GM23248 (cell line): ENCODE measurements at places on chromosomes 7 and 10. TPM values are rescaled to one million over a fixed set of nuclear protein-coding genes. Genes with fewer than 3 reads are reported as not detected.

DNA sequence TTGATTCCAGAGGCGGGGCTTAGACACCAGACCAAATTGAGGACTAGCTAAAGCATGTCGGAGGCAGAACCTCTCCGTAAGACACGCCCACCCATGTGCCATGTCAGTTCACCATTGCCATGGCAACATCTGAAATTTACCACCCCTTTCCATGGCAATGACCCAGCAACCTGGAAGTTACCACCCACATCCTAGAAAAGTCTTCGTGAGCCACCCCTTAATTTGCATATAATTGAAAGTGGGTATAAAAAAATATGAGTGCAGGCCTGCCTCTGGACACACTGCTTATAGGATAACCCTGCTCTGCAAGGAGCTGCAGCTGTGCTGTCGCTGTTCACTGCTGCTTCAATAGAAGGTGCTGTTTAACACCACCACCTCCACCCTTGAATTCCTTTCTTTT, 28.0 kb downstream of the TMEM270 start:
- peaks cover 36% of the 10 kb centered on the region for H3K4me1 ChIP-seq
- no peaks in the 10 kb centered on the region for H3K36me3 ChIP-seq
- H3K27ac ChIP-seq = no peak overlapping the region
- DNase-seq = peak; percentile 17
- H3K4me3 ChIP-seq = no peak overlapping the region
- H3K27me3 ChIP-seq = no peaks in the 10 kb centered on the region

DNA sequence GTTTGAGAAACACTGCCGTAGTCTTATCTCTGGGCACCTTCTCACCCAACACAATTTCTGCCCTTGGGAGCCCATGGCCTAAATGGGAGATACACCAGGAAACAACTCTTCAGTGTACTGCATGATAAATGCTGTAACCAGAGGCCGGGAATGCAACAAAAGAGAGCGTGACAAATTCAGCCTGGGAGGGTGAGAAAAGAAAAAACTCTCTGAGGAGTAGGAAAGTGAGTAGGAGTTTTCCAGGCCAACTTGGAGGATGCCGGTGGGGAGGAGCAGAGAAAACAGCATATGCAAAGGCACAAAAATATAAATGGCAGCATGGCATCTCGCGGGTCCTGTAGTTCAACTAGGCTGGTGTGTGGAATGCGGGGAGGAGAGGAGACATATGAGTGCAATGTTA, 624.5 kb downstream of the PARD3 start:
- H3K4me3 ChIP-seq = no peak overlapping the region
- no peak overlapping the region for H3K27ac ChIP-seq
- no peaks in the 10 kb centered on the region for H3K36me3 ChIP-seq

PILRA gene
- total RNA-seq = not detected in 2 replicates

PRKAR2B gene
- total RNA-seq = 1.0 and 3.2 TPM in 2 replicates

- no peaks in the 10 kb centered on the region for H3K36me3 ChIP-seq
- no peak overlapping the region for H3K27ac ChIP-seq
- no peaks in the 10 kb centered on the region for H3K4me1 ChIP-seq
- no peak for DNase-seq
These were observed 124.9 kb upstream of the CTTNBP2 start for GRCh38 chr7:117997862-117998825.

GRCh38 chr10:110380293-110380692, 75.6 kb upstream of the SMNDC1 start:
- no peaks in the 10 kb centered on the region for H3K4me1 ChIP-seq
- no peak overlapping the region for H3K27ac ChIP-seq
- no peak for DNase-seq
- H3K4me3 ChIP-seq = no peak overlapping the region
- H3K36me3 ChIP-seq = no peaks in the 10 kb centered on the region

DNA sequence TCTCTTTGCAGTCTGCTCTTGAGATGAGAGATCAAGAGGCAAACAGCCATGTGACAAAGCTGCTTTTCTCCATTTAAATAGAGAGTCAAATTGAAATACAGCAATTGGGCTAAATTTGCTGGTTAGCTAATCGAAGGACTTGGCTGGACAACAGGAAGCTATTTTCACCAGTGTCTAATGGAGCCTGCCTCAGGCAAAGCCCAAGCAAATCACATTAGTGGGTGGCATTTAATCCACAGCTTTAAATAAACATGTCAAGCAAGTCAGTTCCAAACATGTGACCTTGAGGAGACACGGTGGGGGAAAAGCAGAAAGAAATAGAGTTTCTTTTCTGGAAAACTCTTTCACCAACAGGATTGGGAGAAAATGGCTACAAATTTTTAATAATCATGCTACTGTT, 180.5 kb upstream of the AOAH start:
- H3K27ac ChIP-seq = no peak overlapping the region
- H3K4me3 ChIP-seq = no peak overlapping the region
- H3K4me1 ChIP-seq = no peaks in the 10 kb centered on the region
- H3K27me3 ChIP-seq = no peaks in the 10 kb centered on the region
- H3K36me3 ChIP-seq = no peaks in the 10 kb centered on the region

DNA sequence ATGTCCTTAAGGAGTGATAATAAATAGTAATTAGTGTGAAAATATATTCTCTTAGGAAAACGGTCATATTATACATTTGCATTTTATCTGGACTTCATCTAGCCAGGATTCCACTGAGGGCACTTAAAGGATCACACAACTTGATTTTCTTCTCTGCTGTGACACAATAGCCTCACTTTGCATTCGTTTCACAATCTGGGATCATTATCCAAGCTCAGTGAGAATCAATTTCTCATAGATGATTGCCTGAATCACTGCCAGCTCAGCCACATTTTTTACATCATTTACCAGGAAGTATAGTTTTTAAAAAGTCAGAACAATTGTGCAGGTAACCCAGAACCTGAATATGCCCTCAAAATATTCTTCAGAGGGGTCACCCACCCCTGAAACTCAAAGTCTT, 68.9 kb downstream of the PTPRZ1 start:
- no peaks in the 10 kb centered on the region for H3K27me3 ChIP-seq
- H3K36me3 ChIP-seq = no peaks in the 10 kb centered on the region
- 0 out of 2 replicates have a peak, but pooled peaks cover 7% of the 10 kb centered on the region for H3K4me1 ChIP-seq

KLF14 gene
- total RNA-seq = 0.11 TPM in 1 of 2 replicates, not detected in the other

COBL gene
- total RNA-seq = not detected in 2 replicates

- H3K4me3 ChIP-seq = no peak overlapping the region
- no peaks in the 10 kb centered on the region for H3K4me1 ChIP-seq
- no peak for DNase-seq
- H3K27ac ChIP-seq = no peak overlapping the region
- H3K27me3 ChIP-seq = no peaks in the 10 kb centered on the region
- H3K36me3 ChIP-seq = peaks cover 31% of the 10 kb centered on the region; the same call in 1 of the 2 replicates
These were observed 38.6 kb downstream of the MPLKIP start for GRCh38 chr7:40095695-40096327.

DNA sequence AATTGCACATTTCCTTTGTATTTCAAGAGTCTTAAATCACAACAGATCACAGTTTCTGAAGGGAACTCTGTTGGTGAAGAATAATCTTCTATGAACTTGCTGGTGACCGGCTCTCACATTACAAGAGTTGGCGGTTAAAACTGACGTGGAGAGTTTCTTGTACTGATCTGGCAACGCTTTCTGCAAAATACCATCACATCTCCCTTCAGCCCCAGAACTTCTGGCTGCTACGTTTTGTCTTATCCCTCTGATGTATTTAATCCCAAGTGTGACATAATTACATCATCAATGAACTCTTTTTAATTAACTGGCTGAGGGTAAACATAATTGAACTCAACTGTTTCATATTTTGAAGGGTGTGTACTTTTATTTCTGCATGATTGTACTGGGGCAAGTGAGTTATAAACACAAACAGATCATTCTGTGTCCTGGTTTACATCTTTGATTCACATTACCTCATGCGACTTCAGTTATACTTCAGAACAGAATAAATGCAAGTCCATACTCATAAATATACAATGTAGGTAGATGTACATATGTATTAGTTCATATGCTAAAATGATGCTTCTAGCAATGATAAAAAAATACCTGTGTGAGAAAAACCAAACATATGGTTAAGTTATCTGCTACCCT, 105.1 kb upstream of the NPVF start:
- no peak overlapping the region for H3K27ac ChIP-seq
- H3K4me1 ChIP-seq = no peaks in the 10 kb centered on the region
- no peak overlapping the region for H3K4me3 ChIP-seq
- no peaks in the 10 kb centered on the region for H3K27me3 ChIP-seq
- no peaks in the 10 kb centered on the region for H3K36me3 ChIP-seq

GPR26 gene
- total RNA-seq = not detected in 2 replicates

KIAA1549 gene
- total RNA-seq = 3.0 and 4.2 TPM in 2 replicates

AGR2 gene
- not detected in 2 replicates for total RNA-seq

- H3K36me3 ChIP-seq = no peaks in the 10 kb centered on the region
- no peaks in the 10 kb centered on the region for H3K4me1 ChIP-seq
These were observed 30.5 kb downstream of the KIAA1217 start for GRCh38 chr10:24239289-24240040.

STK32C gene
- 7.1 and 9.8 TPM in 2 replicates for total RNA-seq

DNA sequence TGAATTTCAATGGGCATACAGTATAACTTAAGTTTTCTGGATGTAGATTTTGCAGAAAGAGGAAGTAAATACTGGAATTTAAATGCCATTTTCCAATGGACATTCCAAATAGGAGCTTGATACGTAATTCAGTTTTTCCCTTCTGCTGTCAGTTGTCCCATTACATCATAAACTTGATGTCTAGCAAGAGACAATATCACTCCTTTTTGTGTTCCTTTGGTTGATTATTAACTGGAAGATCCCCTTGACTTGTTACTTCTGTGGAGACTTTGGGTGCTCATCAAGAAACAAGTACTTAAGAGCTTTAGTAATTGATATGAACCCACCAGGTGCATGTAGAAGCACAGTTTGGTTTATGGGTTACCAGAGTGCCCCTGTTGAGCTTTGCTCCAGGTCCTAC, 116.1 kb downstream of the ST7 start:
- no peaks in the 10 kb centered on the region for H3K27me3 ChIP-seq
- H3K4me1 ChIP-seq = peaks cover 29% of the 10 kb centered on the region
- no peak overlapping the region for H3K27ac ChIP-seq
- H3K4me3 ChIP-seq = no peak overlapping the region
- no peak for DNase-seq

DNA sequence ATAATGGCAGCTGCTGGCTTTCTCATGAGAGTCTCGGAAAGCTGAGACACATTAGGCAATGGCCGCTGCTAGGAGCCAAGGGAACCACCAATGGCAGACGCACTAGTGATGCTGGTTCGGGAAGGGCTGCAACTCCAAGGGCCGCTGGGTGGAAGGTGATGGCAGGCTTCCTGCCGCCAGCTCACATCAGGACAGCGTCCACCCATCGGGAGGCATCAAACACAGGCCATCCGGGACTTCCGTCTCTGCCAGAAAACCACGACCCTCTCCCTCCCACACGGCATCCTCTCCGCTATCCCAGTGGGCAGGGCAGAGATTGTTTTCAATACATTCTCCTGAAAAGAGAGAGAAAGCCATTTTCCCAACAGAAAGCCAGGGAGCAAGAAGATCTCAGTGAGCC, 27.5 kb upstream of the EGFR start:
- DNase-seq = no peak
- peaks cover 20% of the 10 kb centered on the region for H3K4me1 ChIP-seq
- no peaks in the 10 kb centered on the region for H3K36me3 ChIP-seq
- H3K4me3 ChIP-seq = no peak overlapping the region
- H3K27ac ChIP-seq = no peak overlapping the region

GRCh38 chr7:139768249-139768824, 9.5 kb downstream of the HIPK2 start:
- no peak overlapping the region for H3K27ac ChIP-seq
- H3K27me3 ChIP-seq = no peaks in the 10 kb centered on the region
- 0 out of 2 replicates have a peak, but pooled peaks cover 3% of the 10 kb centered on the region for H3K36me3 ChIP-seq
- H3K4me1 ChIP-seq = peaks cover 16% of the 10 kb centered on the region

ADGRA1 gene
- total RNA-seq = not detected in 2 replicates

DNA sequence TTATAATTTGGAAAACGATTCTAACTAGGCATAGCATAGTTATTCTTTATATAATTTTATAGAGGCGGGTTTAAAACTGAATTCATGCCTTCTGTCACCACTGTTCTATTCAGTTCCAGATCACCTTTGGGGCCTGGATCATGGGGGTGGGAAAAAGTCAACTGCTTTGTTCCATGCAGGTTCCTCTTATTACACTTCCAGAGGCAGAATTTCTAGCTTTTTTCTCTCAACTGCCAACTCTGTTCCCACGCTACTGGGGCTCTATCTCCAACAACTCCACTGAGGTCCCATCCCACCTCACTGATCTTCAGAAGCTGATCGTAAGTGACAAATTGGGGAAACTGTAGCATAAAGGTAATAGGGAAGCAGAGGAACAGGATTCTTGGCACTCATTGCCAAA, 283.6 kb upstream of the IMMP2L start:
- no peaks in the 10 kb centered on the region for H3K27me3 ChIP-seq
- peaks cover 12% of the 10 kb centered on the region for H3K4me1 ChIP-seq
- H3K36me3 ChIP-seq = no peaks in the 10 kb centered on the region; the same call in 1 of the 2 replicates
- H3K27ac ChIP-seq = no peak overlapping the region
- no peak for DNase-seq

- no peak overlapping the region for H3K4me3 ChIP-seq
- H3K36me3 ChIP-seq = no peaks in the 10 kb centered on the region
- H3K27me3 ChIP-seq = no peaks in the 10 kb centered on the region
- DNase-seq = no peak
- H3K27ac ChIP-seq = no peak overlapping the region
- no peaks in the 10 kb centered on the region for H3K4me1 ChIP-seq
These were observed 464.1 kb downstream of the SUGCT start for GRCh38 chr7:40598915-40599314.

DNA sequence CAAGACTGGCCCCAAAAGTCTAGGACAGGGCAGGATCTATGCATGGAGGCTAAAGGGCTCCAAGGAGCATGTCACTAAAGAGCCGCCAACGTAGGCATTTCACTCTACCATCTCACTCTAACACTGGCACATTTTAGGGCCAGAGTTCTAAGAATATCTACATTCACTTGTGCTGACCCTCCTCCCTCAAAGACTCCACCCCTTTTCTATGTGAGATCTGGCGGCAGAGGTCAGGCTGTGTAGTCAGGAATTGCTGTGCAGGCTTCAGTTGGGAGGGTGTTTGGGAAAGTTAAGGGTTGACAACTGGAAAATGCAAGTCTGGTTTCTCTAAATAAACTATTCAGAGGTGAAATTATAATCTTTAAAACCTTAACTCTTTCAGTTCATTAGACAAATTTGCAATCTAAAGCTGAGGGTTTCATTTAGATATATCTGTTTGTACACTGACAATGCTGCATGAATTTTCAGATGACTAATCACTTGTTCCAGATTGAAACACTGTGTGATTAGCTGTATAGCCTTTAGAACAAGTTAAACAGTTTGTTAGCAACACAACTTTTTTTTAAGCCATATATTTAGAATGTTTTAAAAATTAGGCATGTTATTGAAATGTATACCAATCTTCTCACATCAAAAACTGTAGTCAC, 18.2 kb downstream of the LMOD2 start:
- DNase-seq = peak; percentile 27
- peaks cover 28% of the 10 kb centered on the region for H3K4me1 ChIP-seq
- no peaks in the 10 kb centered on the region for H3K27me3 ChIP-seq
- H3K27ac ChIP-seq = peak overlapping the region; percentile 84; the same call in 1 of the 2 replicates
- H3K36me3 ChIP-seq = no peaks in the 10 kb centered on the region
- no peak overlapping the region for H3K4me3 ChIP-seq

- no peak overlapping the region for H3K4me3 ChIP-seq
- H3K36me3 ChIP-seq = no peaks in the 10 kb centered on the region
- no peak overlapping the region for H3K27ac ChIP-seq
- H3K27me3 ChIP-seq = no peaks in the 10 kb centered on the region
These were observed 746.7 kb downstream of the NRG3 start for GRCh38 chr10:82621680-82622079.
